Stimulated activated CD8-positive, alpha-beta memory T cell treated with anti-CD3 and anti-CD28 coated beads, Interleukin-7, amount 100 ng/mL, for 48 hours (primary cell): ENCODE measurements at places on chromosomes 3 and 15.

DNA sequence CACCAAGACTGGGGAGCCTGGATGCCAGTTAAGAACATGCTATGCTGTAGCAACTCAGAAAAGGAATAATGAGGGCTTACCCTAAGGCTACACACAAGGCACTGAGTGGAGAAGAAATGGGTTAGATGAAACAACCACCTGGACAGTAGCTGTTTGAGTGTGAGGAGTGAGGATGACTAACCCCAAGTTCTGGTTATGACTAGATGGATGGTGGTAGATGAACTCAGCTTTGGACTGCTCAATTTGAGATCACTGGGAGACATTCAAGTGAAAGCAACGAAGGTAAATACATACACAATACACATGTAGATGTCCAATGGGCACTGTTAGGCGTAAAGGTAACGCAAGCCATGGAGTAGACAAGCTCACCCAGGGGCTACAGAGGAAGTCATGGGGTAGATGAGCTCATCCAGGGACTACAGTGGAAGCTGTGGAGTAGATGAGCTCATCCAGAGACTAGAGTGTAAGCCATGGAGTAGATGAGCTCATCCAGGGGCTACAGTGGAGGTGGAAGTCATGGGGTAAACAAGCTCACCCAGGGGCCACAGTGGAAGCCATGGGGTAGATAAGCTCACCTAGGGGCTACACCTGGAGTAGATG lies 98.3 kb downstream of the ANO10 start:
- peak; percentile 26 for DNase-seq

GRCh38 chr3:38140326-38141172 lies 2.1 kb downstream of the MYD88 start:
- DNase-seq: no peak

DNA sequence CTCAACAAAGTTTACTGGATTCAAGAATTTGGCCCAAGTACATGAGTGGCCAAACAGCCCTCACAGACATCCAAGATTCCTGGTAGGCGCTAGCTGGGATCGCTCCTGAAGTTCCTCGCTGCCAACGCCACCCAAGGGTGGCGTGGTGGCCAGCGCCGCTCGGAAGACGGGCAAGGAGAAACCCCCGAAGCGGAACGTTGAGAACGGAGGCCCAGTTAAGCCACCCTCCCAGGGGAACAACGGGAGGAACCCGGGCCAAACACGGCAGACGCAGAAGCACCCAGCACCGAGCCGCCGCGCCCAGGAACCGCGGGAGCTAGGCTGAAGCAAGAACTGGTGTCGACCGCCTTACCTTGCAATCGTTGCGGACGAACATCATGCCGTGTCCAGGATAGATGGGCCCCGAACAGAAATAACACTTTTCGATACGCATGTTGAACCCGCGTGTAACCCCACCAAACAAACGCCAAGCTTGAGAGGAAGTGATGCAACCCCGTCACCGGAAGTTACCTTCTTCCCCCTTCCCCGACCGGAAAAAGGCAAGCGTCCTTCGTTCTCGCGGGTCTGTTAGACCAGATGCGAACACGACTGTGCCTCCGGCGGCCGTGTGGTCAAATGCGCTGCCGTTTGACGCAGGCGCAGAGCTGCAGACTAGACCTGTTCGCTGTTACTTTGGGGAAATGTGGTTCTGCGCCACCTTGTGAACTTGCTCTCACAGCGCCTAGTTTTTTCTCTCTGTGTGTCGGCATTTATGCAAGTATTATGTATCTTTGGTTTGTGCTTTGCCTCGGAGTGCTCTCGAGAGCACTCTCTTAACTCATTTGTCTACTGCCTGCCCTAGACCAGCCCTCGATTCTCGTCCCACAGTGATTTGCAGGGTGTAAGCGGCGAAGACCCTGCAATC lies at the start of gene RSL24D1:
Gene RSL24D1, minus strand, starts transcription at position 484 of the 904 bp plus-strand sequence. Its CDS starts 51 bp downstream, at position 433.
- DNase-seq: peak; percentile 88

- no peak for DNase-seq
Observed at GRCh38 chr3:169534439-169534838, 129.1 kb downstream of the MECOM start.

DNA sequence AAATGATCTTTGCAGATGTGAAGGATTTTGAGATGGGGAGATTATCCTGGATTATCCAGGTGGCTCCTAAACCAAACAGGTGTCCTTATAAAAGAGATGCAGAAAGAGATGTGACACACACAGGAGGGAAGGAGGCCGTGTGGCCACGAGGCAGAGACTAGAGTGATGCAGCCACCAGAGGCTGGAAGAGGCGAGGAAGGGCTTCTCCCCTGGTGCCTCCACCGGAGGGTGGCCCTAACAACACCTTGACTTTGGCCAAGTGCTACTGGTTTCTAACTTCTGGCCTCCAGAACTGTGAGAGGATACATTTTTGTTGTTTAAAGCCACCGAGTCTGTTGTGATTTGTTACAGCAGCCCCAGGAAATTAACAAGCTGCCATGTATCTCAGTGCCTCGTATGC lies 127.1 kb downstream of the ASB7 start:
- DNase-seq: no peak

DNA sequence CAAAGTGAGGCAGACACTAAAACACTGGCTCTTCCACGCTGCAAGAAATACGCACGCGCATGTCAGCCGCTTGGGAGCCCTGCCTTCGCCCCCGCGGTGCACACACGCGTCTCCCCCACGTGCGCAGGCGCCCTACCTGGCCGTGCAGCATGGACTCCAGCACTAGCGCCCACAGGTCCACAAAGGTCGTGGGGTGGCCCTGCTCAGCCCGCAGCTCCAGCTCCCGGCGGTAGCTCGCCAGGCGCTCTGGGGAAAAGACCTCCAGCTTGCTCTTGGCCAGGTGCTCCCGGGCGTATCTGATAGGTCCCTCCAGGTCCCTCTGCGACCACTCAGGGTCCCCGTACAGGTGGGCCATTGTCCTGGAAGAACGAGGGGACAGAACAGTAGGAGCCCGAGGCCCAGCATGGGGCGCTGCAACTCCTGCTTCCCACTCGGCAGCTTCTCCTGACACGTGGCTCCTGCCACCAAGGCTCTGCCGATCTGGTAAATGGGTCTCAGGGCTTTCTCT lies 14.9 kb downstream of the PLA2G4D start:
- no peak for DNase-seq

- DNase-seq: no peak
Observed at GRCh38 chr15:57334257-57334656, 42.0 kb upstream of the CGNL1 start.

DNA sequence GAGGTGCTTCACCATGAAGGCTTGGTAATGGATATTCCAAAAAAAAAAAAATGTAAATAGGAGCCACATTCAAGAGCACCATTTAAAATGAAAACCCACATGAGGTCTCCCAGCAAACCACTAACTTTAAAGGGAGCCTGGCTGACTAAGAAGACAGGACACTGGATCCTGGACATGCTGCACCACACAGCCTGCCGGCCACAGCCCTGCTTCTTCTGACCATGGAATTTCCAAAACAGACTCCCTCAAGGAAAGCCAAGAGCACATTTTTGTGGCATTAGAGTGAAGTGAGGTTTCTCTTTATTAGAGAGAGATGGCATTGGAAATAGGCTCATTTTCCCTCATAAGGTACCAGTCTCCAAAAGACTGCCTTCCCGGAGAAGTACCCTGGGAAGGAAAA lies 113.9 kb downstream of the RORA start:
- no peak for DNase-seq

- no peak for DNase-seq
Observed at GRCh38 chr3:46010519-46011113, 15.0 kb upstream of the FYCO1 start.

DNA sequence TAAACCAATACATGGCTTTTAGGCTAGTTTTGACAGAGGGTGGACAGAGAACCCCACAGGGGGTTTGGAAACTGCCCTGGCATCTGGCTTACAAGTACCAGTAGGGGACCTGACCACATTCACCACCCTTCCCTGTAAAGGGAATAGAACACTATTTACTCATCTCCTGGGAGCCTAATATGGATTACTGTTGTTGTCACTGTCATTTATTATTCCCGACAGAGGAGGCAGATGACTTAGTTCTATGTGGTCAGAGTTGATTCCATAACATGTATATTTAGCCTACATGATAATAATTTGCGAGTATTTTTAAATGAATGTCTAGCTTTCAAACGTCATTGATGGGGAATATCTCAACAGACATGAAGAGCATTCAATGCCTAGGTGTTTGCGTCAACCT lies 15.9 kb downstream of the ZBTB38 start:
- DNase-seq: no peak

GRCh38 chr3:195154793-195155535 lies 116.0 kb downstream of the XXYLT1 start:
- DNase-seq: no peak
